SK-N-SH (cell line): ENCODE measurements at places on chromosomes 16 and 17. TPM values are rescaled to one million over a fixed set of nuclear protein-coding genes. Genes with fewer than 3 reads are reported as not detected.

DNA sequence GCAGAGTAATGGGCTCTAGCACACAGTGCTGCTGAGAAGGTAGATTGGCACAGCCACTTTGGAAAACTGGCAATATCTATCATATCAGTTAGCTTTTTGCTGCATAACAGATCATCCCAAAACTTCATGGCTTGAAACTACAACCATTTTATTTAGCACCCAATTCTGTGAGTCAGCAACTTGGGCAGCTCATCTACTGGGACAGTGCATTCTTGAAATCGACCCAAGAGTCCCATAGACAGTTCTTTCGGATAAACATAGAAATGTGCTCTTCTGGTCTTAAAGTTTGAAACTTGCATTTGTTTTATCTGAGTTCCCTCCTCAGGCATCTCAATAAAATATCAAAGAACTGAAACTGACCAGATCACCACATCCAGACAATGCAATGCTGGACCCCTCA lies 76.7 kb downstream of the CEP112 start:
- no peaks in the 10 kb centered on the region for H3K36me3 ChIP-seq
- no peak for DNase-seq
- no peaks in the 10 kb centered on the region for H3K4me1 ChIP-seq

DNA sequence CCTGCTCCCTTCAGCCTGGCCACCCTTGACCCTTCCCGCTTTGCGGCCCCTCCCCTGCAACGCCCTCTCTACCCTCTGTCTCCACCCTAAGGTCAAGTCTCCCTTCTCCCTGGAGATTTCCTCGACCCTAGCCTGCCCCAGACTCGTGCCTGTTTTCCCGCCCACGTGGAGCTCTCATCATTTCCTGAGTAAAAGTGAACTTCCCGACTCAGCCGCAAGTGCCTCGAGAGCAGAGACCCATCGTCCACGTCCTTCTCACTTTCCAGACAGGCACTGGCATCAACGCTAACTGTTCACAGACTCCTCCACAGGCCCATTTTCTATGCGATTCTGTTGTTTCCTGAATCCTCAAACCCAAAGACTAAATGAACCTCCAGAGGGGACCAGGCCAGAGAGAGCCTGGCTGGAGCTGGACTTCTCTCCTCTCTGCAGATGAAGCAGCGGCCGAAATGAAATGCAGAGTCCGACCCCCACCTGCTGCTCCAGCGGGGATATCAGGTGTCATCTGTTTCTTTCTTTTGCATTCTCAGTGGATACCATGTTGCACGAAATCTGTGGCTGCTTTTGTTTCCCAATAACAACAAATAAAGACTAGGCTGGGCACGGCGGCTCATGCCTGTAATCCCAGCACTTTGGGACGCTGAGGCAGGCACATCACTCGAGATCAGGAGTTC lies 52.5 kb downstream of the RTN4RL1 start:
- peaks cover 4% of the 10 kb centered on the region; the same call in 1 of the 2 replicates for H3K4me1 ChIP-seq
- no peak for DNase-seq
- no peak overlapping the region for H3K27ac ChIP-seq
- no peaks in the 10 kb centered on the region for H3K36me3 ChIP-seq

- DNase-seq: no peak
- H3K4me1 ChIP-seq: no peaks in the 10 kb centered on the region
- no peaks in the 10 kb centered on the region for H3K27me3 ChIP-seq
- no peak overlapping the region for H3K27ac ChIP-seq
- no peak overlapping the region for H3K4me3 ChIP-seq
Observed at GRCh38 chr17:54368906-54369305, 531.7 kb upstream of the TOM1L1 start.

DNA sequence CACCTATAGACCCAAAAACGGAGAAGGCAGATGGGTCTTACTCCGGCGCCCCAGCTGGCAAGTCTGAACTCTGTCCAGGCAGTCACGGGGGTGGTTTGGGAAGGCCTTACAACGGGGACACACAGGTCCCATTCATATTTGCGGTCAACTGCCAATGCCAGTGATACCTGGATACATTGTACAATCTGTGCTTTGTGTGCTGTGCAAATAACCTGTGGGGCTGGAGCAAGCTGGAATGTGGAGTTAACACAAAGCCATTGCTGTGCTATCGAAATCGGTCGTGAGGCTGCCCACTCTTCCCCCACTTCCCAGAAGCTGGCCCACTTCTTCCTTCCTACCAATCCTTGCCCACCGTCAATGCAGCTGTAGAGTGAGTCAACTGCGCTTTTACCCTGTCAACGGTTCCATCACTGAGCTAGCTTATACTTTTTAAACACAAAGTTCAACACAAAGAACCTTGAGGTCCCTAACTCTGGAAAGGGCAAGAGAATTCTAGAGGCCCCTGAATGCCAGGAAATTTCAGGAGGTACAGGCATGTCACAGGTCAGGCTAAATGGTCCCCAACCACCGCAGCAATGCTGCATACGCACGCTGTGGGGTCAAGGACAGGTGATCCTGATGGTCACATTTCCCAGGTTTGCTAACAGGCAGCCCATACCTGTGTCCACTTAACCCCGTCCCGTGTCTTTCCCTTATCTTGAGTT lies 122.8 kb downstream of the ZFHX3 start:
- H3K4me3 ChIP-seq: no peak overlapping the region
- H3K27me3 ChIP-seq: no peaks in the 10 kb centered on the region

DNA sequence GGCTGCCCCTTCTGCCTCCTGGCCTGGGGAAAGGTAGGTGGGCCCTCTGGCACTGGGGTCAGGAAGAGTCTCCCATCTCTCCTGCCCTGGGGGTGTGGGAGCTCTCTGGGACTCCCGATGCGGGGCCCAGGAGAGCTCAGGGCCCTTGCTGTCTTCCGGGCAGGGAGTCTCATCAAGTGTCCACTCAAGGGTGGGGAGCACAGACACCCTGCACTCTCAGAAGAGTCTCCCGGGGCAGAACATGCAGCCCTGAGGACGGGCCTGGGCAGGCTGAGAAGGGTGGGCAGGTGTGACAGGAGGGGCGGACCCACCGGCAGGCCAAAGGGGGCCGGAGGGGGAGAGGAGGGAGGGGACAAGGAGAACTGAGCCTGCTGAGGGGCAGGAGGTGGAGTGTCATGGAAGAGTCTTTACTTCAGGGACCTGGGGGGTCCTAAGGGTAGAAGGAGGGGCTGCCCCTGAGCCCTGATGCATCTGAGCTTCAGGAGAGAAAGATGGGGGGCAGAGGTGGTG lies 8.4 kb upstream of the PKMYT1 start:
- H3K4me1 ChIP-seq: no peaks in the 10 kb centered on the region
- H3K27me3 ChIP-seq: no peaks in the 10 kb centered on the region

The KRTAP4-4 gene
- polyA plus RNA-seq: not detected in 2 replicates

The GPRC5C gene
- not detected in 2 replicates for polyA plus RNA-seq

The TCAP gene
- 0.43 and 0.67 TPM in 2 replicates for polyA plus RNA-seq

The APOH gene
- not detected in 2 replicates for polyA plus RNA-seq

The RTN4RL1 gene
- polyA plus RNA-seq: 0.07 TPM in 1 of 2 replicates, not detected in the other

The MAP2K6 gene
- 6.5 and 6.7 TPM in 2 replicates for polyA plus RNA-seq

The ST6GALNAC2 gene
- 0.57 and 0.94 TPM in 2 replicates for polyA plus RNA-seq
